Skin of body (tissue), 3 donors: ENCODE measurements at places on chromosomes 11 and 22.
A peak's percentile ranks its signal among the peaks of the same experiment; 100 is the strongest.

GRCh38 chr11:94212898-94213297, 84.3 kb downstream of the PANX1 start:
- DNase-seq, result no peak

- DNase-seq, result no peak
Observed at GRCh38 chr22:44600207-44600785, 101.7 kb upstream of the PRR5 start.

- no peak for DNase-seq
Observed at GRCh38 chr11:119885861-119886567, 157.0 kb upstream of the NECTIN1 start.

GRCh38 chr11:67055812-67056211, 835 bp upstream of the RHOD start:
- DNase-seq, result no peak

- DNase-seq, result no peak
Observed at GRCh38 chr11:93113824-93114223, 84.0 kb downstream of the SLC36A4 start.

- no peak for DNase-seq
Observed at GRCh38 chr11:104916442-104916841, 18.2 kb upstream of the CASP12 start.

DNA sequence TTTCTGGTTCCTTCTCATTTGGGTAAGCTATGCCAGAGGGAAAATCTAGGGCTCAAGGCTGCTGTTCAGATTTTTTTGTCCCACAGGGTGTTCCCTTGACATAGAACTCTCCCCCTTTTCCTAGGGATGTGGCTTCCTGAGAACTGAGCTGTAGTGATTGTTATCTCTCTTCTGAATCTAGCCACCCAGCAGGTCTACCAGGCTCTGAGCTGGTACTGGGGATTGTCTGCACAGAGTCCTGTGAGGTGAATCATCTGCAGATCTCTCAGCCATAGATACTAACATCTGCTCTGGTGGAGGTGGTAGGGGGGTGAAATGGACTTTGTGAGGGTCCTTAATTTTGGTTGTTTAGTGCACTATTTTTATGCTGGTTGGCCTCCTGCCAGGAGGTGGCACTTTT, 167.3 kb upstream of the PGR start:
- no peak for DNase-seq

DNA sequence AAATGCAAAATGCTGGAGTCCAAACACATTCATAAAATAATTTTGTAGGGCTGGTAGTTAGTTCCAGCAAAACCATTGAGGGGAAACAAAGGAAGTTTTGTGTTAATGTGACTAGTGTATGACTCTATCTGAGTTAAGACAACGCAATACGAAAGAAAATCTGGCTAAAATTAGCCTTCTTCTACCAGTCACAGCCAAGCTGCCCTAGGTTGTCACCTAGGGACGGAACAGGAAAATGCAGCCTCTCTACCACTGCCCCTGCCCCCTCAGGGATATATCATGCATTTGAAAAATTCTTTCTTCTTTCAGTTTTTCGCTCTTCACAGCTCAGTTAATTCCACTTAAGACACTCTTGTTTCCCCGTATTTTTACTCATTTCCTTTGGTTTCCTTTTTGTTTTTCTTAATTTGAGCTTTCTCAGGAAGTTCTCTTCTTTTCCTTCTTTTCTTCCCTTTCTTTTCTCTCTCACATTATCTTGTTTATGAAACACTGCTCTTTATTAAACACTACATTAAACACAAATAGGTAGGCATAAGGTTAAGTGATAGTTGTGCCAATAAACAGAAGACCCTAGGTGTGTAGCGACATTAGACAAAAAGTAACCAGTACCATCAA, 30.6 kb downstream of the KIRREL3 start:
- no peak for DNase-seq

GRCh38 chr11:64868904-64869570, 9.4 kb downstream of the EHD1 start:
- peak; percentile 16 for DNase-seq

DNA sequence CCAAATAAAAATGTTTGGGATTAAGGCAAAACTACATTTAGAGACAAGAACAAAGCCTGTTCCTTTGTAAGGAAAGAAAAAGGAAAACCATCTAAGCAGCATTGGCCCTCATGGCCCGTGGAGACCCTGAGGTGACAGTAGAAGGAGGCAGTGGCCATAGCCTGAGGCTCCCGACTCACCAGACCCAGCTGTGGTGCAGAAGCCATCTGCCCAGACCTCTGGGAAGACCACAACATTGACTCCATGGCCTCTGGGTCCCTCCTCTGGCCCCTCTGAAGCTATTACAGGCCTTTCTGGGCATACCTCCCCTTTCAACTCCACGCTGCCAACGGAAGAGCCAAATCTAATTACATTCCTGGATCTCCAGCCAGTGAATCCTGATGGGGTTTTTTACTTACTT, 6.4 kb downstream of the PRAME start:
- DNase-seq, result no peak

DNA sequence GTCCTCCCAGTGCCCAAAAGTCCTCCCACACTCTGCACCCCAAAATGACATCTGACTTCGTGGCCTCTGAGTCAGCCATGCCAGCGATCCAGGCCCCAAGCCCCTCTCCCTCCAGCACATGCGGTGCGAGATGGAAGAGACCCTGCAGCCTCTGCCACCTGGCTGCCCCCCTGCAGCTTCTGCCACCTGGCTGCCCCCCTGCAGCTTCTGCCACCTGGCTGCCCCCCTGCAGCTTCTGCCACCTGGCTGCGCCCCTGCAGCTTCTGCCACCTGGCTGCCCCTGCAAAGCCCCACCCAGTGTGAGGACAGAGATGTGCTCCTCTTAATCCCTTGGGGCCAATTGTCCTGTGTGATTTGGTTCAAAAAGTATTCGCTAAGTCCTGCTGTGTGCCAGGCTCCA, 68.0 kb downstream of the WNT7B start:
- DNase-seq, result no peak

- DNase-seq, result no peak
Observed at GRCh38 chr11:117535850-117536411, 208.3 kb downstream of the CEP164 start.

GRCh38 chr22:33850193-33850592, 70.1 kb downstream of the LARGE1 start:
- no peak for DNase-seq

- no peak for DNase-seq
Observed at GRCh38 chr22:27115816-27116256, 458.4 kb downstream of the MIAT start.

DNA sequence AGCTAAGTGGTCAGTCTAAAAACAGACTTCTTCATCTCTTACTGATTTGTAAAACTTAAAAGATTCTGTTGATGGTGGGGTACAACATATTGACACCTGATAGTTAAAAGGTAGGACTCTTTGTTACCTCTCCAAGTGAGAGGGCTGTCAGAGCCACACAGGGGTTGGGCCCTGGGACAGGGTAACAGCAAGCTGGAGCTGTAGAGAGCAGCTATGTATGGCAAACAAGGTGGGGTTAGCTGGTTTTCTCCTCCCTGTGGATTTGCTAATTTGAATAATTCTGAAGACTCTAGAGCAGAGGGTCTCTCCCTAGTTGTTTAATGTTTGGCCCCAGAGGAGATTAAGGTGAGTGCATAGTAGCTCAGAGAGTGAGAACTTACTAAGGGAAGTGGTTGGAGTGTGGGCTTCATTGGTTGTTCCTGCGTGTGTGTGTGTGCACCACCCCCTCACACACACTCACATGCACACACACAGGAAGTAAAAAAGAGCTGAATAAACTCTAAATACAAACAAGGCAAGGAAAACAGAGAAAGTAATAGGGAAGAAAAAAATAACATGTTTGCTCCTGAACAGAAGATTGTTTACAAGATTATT, 9.2 kb upstream of the GAS2 start:
- no peak for DNase-seq

DNA sequence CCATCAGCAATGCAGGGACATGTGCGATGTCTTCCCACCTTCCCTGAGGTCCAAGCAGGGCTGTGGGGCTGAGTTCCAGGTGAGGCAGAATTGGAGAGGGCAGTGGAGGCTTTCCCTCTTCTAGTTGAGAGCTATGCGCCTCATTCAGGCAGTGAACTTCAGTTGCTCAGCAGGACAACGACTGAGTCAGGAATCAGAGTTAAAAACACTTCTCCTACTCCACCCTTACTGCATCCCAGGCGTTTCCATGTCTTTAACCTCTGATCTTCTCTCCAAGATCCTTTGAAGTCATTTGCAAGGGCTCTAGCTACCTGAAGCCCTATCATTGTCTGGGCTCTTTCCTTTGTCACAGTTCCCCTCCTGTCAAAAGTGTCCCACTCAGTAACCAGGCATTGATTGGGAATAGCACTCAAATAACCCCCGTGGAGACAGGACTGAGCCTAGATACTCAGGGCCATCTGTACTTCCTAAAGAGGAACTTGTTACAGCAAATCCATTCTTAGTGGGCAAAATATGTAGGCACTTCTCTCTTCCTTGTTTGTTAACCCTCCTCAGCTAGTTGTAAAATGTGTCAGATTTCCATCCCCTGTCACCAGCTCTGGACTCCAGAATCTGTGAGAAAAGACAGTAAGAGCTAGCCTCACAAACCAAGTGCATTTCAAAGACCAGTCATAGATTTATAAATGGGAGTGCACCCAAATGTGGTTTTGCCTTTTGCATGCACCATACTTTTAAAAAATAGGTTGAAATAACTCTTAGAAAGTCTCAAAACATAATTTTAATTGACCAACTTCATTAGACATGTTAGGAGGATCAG, 72.5 kb upstream of the MYO18B start:
- DNase-seq, result no peak

DNA sequence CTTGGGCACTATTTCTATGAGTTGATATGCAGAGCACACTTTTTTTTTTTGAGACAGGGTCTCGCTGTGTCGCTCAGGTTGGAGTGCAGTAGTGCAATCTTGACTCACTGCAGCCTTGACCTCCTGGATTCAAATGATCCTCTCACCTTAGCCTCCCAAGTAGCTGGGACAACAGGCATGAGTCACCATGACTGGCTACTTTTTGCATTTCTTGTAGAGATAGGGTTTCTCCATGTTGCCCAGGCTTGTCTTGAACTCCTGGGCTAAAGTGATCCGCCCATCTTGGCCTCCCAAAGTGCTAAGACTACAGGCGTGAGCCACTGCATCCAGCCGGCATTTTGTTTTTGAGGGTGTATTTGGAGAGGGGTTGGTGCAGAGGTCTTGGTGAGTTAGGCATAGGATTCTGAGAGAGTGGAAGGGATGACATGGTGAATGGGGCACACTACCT, 29.9 kb upstream of the MTCH2 start:
- no peak for DNase-seq

DNA sequence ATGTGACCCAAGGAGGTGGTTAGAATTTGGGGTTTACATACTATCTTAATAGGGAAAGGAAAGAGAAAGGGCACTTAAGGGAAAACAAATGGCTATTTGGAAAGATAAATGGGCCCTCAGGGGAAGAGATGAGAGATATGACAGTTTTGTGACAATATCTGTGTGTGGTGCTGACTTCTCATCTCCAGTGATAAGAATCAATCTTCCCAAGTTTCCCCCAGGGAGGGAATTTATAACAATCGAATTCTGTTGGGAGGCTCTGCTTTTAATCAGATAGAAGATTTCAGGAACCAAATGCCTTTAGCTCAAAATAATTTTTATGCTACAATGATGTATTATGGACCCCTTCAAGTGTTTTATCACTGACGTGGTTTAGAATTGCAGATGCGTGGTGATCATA, 46.3 kb upstream of the PAMR1 start:
- no peak for DNase-seq
